Activated naive CD8-positive, alpha-beta T cell treated with anti-CD3 and anti-CD28 coated beads for 36 hours (primary cell): ENCODE measurements at places on chromosomes 4 and X. TPM values are rescaled to one million over a fixed set of nuclear protein-coding genes. Genes with fewer than 3 reads are reported as not detected.

The HHIP gene
- not detected for total RNA-seq

The ASB12 gene
- not detected for total RNA-seq

The REPS2 gene
- not detected for total RNA-seq

The MPC1L gene
- total RNA-seq: not detected

- no peak overlapping the region for H3K4me3 ChIP-seq
- no peak for DNase-seq
- H3K4me1 ChIP-seq: no peaks in the 10 kb centered on the region
- H3K36me3 ChIP-seq: no peaks in the 10 kb centered on the region
Observed at GRCh38 chrX:91414713-91415112, 19.9 kb upstream of the PABPC5 start.

DNA sequence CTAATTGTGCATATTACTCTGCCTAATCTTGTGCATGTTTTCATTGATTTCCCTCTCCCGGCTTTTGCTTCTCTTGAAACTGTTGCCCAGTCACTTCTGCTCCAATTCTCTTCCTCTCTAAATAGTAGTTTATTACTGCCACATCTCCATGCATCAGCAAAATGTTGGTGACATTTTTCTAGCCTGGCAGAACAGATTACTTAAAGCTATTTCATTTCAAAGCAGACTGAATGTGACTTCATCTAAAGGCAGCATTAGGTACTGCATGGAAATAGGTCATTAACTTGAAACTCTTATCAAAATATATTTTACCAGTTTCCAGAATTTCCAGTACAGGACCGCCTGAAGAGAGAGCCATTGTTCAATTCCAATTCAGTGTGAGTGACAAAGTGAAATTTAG, 52.4 kb downstream of the HPGDS start:
- no peak overlapping the region for H3K27ac ChIP-seq
- H3K4me3 ChIP-seq: no peak overlapping the region
- peaks cover 2% of the 10 kb centered on the region for H3K4me1 ChIP-seq
- no peak for DNase-seq
- H3K36me3 ChIP-seq: peaks cover 27% of the 10 kb centered on the region

DNA sequence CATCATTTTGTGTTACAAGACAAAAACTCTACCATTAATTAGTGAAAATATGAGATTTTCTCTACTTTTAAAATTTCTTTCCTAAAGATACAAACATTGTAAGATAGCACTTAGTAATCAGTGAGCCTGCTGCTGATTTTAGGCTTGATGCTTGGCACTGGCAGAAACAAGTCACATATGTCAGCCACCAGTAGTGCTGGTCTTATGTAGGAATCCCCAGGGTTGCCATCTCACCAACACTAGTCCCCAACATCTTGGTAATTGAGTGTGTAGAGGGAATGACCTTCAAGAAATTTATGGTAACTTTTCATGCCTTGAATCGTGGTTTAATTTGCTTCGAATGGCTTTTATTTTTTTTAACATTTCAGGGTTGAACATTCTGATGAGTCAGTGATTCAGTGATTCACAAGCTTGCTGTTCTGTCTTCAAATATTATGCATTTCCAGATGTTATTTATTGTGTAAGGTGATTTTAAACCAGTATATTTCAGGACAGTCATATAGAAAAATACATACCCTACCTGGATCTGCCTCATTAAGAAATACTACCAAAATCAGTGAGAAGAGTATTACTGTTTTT, 11.9 kb downstream of the EXOC1 start:
- H3K4me3 ChIP-seq: no peak overlapping the region
- no peak for DNase-seq
- H3K27me3 ChIP-seq: no peaks in the 10 kb centered on the region
- H3K36me3 ChIP-seq: peaks cover 7% of the 10 kb centered on the region

DNA sequence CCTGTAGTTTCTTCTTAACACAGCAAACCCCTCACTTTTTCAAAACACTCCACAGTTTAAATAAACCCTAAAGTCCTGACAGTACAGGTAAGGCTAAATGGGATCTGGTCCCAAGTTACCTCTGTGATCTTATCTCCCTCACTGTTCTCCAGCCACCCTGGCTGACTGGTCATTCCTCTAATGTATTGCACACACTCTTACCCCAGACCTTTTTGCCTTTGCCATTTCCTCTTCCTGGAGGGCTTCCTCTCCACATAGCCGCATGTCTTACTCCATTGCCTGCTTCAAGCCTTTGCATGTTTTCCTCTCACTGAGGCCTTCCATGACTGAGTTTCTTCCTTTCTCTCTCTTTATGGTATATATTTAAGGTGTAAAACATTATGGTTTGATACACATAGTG, 19.5 kb upstream of the ANXA3 start:
- H3K4me3 ChIP-seq: no peak overlapping the region
- H3K36me3 ChIP-seq: no peaks in the 10 kb centered on the region
- no peaks in the 10 kb centered on the region for H3K27me3 ChIP-seq

DNA sequence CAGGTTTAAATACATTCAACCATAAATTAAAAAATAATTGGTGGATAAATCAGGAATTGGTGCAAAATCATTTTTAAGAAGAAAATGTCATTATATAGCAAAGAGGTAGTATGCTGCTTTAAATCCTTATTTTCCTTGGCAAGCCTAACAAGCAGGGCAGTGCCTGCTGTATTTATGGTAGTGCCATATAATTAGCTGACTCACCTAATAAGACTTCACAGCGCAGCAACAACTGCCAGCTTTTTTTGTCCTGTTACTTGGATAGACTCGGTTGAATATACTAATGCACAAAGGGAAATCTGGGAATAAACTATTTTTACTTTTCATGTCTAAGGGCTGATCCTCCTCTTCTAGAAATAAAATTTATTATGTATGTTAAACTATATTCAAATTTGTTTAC, 99.1 kb downstream of the SNCA start:
- H3K27ac ChIP-seq: no peak overlapping the region
- H3K4me1 ChIP-seq: no peaks in the 10 kb centered on the region
- DNase-seq: no peak
- H3K27me3 ChIP-seq: no peaks in the 10 kb centered on the region
- H3K36me3 ChIP-seq: no peaks in the 10 kb centered on the region

- no peaks in the 10 kb centered on the region for H3K36me3 ChIP-seq
- no peak overlapping the region for H3K4me3 ChIP-seq
- no peak for DNase-seq
- no peaks in the 10 kb centered on the region for H3K4me1 ChIP-seq
- no peaks in the 10 kb centered on the region for H3K27me3 ChIP-seq
Observed at GRCh38 chr4:61461956-61462355, 261.8 kb downstream of the ADGRL3 start.

DNA sequence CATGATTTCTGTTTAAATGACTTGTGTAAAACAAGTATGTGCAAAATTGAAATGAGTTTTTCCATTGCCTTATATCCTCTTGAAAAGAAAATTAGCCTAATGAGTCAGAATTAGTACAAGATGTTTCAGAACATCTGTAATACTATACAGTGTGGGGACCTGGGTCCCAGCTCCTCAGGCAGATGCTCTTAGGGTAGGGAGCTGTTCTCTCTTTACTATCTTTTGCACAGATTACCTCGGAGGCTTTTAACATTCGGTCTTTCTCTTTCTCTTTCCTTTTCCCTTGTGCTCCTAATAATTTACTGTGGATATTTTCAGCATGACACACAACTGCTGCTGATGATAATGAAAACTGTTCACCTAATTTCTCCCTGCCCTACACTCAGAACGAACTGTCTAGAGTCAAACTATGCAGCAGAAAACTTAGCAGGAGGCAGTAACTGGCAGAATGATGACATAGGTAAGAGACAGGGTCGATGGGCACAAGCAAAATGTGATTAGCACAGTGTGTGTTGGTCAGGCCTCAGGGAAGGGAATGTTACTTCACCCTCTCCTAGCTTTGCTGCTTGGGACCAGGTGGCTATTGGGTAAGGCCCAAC, 455.3 kb downstream of the PDHA2 start:
- H3K4me3 ChIP-seq: no peak overlapping the region
- H3K4me1 ChIP-seq: no peaks in the 10 kb centered on the region
- H3K27me3 ChIP-seq: peaks cover 7% of the 10 kb centered on the region
- no peak overlapping the region for H3K27ac ChIP-seq
- DNase-seq: no peak
- no peaks in the 10 kb centered on the region for H3K36me3 ChIP-seq

GRCh38 chrX:71215338-71215912, 7.6 kb upstream of the GJB1 start:
- no peak overlapping the region for H3K4me3 ChIP-seq
- H3K4me1 ChIP-seq: peaks cover 3% of the 10 kb centered on the region
- no peak overlapping the region for H3K27ac ChIP-seq
- DNase-seq: no peak
- no peaks in the 10 kb centered on the region for H3K36me3 ChIP-seq

DNA sequence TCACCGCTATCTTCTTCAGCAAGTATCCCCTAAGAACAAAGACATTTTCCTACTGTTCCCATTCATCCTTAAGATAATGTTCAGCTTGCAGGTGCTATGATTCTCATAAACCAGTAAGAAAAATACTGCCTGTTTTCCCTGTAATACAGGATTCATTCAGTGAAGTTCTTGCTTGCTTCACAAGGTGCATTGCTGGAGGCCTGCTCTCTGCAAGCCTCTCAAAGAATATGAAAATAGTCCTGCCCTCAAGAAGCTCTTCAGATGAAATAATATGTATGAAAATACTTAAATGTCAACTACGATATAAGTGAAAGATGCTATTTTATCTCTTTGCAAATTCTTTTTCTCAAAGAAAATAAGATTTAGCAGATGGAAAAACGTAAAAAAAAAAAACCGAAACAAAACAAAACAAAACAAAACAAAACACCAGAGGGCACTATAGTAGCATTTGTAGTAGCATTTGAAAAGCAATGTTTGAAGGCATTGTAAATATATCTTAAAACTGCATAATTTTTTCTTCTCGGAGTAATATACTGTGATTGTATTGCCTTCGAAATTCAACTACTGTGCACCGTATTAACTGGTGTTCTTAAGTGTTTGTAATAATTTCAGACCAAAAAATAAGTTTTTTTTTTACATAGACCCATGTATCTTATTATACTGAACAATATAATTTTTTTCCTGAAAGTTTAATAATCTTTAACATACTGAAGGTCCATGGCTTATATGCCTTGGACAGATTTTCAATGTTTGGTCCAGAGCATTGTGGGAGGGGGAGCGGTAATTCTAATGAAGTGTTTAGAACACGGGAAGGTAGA, 26.0 kb downstream of the ADH4 start:
- H3K27ac ChIP-seq: no peak overlapping the region
- no peaks in the 10 kb centered on the region for H3K36me3 ChIP-seq
- H3K27me3 ChIP-seq: peaks cover 6% of the 10 kb centered on the region
- H3K4me1 ChIP-seq: no peaks in the 10 kb centered on the region
